ENCODE measurements at places on chromosomes 16 and 17.

DNA sequence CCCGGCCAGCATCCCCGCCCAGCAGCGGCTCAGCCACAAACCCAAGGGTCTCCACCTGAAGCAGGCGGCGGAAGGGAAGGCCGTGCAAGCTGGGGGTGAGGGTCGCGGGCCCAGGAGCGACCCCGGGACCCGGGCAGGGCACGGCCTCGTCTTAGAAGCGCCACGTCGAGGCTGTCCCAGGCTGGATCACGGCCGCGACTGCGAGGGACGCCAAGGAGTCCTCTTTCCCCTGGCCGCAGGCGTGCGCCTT lies 538 bp upstream of the CCNF start:
- no peak for DNase-seq

- no peak for DNase-seq
These were observed 25.1 kb downstream of the KSR1 start for GRCh38 chr17:27481327-27481726.

- peak; percentile 49 for DNase-seq
These were observed at the start of gene SLC47A1 for GRCh38 chr17:19533718-19534561. TSS of gene SLC47A1 (plus strand) at chr17:19533854. CDS start at chr17:19533940, 86 bp downstream.

DNA sequence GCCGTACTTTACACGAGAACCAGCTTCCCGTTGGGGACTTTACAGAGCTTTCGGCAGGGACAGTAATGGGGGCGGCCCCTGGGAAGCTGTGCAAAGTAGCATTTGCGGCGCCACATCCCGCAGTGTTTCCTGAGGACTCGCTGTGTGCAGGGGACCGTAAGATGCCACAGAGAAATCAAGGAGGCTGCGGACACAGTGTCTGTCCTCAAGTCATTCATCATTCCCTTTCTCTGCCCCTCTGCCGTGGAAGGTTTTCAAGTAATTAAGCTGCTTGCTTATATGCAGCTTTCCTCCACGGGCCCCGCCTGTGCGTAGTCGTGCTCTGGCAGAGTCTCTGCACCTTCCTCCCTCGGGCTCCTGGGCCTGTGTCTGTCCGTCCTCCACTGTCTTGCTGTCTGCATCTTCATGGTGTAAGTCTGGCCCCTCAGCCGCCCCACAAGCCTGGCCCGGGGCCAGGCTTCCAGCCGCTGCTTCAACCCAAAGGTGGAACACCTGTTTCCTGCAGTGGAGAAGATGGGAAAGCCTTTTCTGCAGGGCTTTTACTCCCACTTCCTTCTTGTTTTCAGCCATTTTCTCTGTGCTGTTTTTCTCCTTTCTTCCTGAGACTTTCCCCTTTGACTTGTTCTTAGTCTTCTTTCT lies 216.9 kb upstream of the CHMP6 start:
- DNase-seq: no peak

- DNase-seq: no peak
These were observed 189.7 kb downstream of the XYLT1 start for GRCh38 chr16:17281052-17281451.

- DNase-seq: no peak
These were observed 63.0 kb upstream of the CBX4 start for GRCh38 chr17:79902146-79902791.

GRCh38 chr17:50830994-50831393 lies 4.4 kb upstream of the WFIKKN2 start:
- DNase-seq: peak; percentile 45

DNA sequence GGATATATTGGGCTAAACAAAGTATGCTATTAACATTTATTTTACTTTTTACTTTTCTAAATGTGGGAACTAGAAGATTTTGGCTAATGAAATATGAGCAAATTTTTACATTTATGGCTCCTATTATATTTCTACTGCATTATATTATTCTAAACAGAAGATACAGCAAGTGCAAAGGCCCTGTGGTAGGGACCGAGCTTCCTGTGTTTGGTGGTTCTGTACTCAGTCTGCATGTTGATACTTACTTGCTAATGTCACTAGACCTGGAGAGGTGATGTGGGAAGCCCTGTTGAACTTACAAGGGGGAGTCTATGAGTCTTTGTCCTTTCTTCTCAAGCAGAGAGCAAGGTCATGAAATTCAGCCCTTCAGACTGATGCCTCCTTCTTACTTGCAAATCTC lies 10.0 kb upstream of the IRX3 start:
- no peak for DNase-seq

DNA sequence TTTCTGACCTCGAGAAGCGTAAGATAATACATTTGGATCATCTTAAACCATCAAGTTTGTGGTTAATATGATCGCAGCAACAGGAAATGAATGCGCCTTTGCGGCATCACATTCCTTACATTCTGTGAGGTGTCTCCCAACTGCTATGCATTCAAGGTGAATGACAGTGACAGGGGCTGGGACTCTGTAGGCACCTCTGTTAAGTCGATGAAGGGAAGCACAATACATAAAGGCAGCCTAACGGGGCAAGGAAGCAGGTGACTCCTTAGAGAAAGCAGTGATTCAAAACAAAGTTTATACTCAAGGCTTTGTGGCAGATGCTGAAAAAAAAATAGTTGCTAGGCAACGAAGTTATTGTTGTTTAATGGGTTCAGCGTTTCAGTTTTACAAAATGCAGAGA lies 21.6 kb upstream of the EVPL start:
- no peak for DNase-seq

DNA sequence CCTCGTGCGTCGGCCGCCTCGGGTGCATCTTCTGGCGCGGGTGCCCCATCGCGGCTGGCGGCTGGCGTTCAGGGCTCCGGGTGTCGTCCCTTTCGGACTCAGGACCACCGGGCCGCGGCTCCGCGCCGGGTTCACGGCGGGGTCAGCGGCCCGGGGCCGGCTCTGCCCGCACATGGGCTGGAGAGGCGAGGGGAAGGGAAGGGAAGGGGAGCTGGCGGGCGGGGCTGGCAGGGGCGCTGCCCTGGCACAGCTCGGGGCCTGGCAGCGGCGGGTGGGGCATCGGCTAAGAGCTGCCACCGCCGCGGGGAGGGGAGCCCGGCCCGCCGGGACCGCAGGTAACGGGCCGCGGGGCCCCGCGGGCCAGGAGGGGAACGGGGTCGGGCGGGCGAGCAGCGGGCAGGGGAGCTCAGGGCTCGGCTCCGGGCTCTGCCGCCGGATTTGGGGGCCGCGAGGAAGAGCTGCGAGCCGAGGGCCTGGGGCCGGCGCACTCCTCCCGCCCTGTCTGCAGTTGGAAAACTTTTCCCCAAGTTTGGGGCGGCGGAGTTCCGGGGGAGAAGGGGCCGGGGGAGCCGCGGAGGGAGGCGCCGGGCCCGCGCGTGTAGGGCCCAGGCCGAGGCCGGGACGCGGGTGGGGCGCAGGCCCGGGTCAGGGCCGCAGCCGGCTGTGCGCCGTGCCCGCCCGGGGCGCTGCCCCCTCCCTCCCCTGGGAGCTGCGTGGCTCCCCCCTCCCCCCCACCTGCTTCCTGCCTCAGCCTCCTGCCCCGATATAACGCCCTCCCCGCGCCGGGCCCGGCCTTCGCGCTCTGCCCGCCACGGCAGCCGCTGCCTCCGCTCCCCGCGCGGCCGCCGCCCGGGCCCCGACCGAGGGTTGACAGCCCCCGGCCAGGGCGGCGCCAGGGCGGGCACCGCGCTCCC lies 646 bp downstream of the HIC1 start:
- no peak for DNase-seq

GRCh38 chr16:1903845-1904840 lies 14.1 kb downstream of the HS3ST6 start:
- DNase-seq: peak; percentile 16

DNA sequence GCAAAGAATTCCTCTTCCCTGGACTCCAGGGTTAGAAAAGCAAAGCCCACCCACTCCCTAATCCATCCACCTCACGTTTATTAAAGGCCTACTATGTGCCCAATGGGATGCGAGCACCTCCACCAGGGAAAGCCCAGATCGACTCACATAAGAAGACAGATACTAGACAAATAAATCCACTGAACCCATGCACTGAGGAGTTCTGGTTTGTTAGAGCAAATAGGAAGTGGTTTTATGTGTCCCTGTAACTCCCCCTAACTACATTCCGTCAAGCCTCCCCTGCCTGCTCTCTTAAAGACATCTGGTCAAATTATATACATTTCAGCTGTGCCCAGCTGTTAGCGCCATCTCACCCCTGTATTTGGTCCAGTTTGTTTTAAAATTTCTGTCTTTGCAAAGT lies 218.5 kb upstream of the RPL38 start:
- no peak for DNase-seq

DNA sequence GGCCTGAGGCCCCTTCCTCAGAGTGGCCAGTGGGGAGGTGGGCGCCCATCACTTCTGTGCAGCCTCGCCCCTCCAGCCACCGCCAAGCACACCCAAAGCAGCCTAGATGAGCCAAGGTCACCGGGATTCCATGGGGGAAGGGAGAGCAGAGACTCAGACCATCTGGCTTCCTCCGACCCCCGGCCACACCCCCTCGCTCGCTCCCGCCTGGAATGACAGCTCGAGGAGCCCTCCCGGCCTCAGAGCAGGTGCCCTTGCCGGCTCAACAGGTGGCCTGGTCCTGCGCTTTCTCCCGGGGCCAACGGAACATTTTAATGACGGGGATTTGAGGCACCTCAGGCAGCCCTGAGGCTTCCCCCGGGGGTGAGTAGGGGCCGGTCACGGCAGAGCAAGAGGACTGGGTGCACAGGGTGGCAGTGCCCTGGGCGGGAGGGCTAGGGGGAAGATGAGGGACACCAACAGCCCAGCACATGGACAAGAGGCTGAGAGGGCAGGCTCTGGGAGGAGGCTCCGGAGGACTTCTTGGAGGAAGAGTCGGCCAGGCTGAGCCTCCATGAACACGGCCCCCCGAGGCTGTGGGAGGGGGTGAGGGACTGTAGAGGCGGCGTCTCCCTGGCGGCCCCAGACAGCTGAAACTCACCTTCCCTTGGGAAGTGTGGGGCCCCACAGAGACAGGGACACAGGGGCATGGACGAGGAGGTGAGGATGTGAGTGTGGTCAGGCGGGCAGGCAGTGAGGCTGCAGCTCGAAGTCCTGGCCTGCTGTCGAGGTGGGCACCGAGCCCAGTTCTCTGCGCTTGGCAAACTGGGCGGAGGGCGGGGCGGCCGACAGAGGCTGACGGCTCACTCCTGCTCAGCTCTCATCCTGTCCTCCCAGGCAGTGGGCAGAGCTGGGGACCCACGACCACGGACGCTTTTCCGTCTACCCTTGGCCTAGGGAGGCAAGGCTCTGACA lies 12.5 kb upstream of the C1QTNF8 start:
- DNase-seq: no peak

GRCh38 chr16:71350821-71351557 lies 7.5 kb upstream of the CALB2 start:
- DNase-seq: no peak

GRCh38 chr16:29678691-29679267 lies at the start of gene QPRT:
TSS of gene QPRT (plus strand) at chr16:29679180. CDS start at chr16:29679198, 18 bp downstream.
- peak; percentile 85 for DNase-seq

DNA sequence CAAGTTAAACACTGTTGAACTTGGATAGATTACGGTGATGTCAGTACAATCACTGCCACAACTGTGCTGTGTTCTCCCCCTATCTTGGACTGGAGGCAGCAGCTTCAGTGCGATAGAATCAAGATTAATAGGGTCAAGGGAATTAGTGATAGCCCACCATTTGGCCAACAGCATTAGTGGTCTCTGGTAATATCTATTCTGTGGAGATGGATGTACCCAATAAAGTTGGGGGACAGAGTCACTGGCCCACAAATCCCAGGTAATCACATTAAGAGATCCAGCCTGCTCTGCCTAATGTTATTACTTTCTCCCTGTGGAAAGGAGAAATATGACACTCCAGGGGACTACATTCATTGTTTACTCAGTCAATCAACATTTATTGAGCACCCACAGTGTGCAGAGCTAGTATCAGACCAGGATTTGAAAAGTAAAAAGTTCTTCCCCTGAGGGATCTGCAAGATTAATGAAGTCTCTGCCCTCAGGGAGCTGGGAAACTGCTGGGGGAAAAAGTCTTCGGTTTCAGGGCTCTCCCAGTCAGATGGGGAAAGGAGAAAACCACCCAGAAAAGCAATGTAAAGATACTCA lies 23.6 kb upstream of the ATP5MC1 start:
- DNase-seq: no peak

DNA sequence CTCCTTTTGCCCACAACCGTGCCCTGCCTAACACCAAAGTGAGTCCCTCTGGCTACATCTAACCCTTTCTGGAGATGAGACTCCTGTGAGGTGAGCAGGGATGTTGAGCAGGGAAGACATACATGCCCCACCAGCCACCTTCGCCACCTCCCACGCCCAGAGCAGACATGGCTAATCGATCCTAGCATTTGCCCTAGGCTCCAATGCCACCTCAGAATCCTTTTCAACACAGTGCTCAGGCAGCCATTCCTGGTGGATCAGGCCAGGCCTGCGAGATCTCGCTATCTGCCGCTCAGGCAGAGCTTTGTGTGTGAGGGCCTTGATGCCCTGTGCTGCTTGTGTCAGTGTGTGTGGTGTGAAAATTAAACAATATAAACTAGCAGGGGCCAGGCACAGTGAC lies 21.0 kb downstream of the SCGB1C2 start:
- DNase-seq: no peak

- no peak for DNase-seq
These were observed 60.2 kb downstream of the HAPSTR1 start for GRCh38 chr16:9151597-9151996.

GRCh38 chr17:63489291-63489690 lies 12.4 kb downstream of the ACE start:
- DNase-seq: no peak

DNA sequence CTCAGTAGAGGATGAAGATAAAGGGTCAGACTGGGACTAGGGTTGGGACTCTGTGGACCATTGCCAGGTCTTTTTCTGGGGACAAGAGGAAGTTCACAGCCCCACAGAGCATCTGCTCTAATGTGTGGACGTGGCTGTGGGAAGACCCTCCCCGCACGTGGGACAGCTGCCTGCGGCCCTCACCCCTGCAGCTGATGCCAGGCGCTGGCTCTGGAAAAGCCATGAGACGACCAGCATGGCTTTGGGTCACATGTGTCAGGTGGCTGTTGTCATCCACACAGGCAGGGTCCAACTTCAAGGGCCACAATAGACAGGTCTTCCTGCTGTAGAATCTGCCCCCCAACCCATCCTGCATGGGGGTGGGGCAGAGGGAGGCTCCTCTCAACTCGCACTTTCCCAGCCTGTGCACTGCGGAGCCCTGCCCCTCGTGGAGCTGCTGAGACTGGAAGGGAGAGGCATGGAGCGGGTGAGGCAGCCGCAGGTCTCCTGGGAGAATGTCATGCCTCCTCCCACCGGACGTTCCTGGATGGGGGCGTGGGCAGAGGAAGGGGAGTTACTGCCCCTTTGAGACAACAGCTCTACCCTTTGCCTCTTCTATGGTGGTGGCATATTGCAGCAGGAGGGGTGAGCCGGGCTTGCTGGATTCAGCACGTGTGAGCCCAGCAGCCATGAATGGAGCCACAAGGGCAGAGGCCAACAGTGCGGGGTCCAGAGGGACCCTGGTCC lies 53.4 kb downstream of the PIMREG start:
- no peak for DNase-seq

GRCh38 chr16:12819126-12820117 lies 15.7 kb upstream of the CPPED1 start:
- peak; percentile 79 for DNase-seq

- no peak for DNase-seq
These were observed 16.0 kb upstream of the SPPL2C start for GRCh38 chr17:45828582-45829133.

GRCh38 chr17:30236766-30237165 lies 1.3 kb upstream of the SLC6A4 start:
- DNase-seq: peak; percentile 69

Measured in D341Med (cell line).